Osteoblast (primary cell): ENCODE measurements at places on chromosomes 4 and X. TPM values are rescaled to one million over a fixed set of nuclear protein-coding genes. Genes with fewer than 3 reads are reported as not detected.

DNA sequence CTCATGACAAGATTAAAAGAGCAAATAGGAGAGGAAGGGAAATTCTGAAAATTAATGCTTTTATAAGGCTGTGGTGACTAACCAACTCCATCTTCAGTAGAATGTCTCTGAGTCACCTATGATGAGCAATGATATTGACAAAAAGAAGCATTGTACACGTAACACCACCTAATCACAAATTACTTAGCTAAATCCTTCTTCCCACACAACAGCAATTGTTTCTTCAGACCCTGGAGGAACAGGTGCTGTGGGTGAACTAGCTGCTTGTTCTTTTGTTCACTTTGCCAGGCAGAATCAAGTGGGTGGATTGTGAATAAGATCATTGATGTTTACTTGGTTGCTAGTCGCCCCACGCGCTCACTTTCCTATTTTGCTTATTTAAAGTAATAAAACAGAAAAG, 315.5 kb downstream of the CAMK2D start:
- no peak for DNase-seq

DNA sequence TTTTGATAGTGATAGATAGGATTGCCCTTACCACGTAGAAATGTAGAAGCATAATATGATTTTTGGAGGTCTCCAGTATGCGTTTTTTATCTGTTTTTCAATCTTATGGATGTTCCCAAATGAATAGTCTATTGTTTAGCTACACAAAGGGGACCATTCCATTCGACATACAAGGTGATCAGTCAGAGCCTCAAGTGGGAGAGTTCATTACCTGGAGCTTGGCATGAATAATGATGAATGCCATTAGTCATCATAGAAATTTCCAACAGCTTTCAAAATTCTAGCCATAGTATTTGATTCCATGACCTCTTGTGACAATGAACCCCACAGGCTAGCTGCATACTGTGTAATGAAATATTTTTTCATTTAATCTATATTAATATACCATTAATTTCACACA, 123.6 kb downstream of the PDHA2 start:
- DNase-seq: no peak

DNA sequence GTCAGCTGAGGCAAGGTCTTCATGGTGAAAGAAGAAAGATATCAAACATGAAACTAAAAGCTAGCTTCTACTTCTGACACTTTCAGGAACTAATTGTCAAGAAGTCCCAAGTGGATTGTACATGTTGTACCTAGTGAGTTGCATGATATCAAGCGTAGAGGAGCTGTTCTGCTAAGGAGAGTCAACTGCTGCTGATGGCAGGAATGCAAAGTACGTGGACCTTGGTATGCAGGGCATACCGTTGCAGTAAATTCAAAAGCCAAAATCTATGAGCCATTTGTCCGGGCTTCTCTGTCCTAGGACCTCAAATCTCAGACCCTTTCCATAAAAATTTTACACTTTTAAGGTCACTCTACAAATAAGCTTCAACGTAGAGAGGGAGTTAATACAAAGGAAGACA, 446.2 kb downstream of the KCTD8 start:
- DNase-seq: no peak

DNA sequence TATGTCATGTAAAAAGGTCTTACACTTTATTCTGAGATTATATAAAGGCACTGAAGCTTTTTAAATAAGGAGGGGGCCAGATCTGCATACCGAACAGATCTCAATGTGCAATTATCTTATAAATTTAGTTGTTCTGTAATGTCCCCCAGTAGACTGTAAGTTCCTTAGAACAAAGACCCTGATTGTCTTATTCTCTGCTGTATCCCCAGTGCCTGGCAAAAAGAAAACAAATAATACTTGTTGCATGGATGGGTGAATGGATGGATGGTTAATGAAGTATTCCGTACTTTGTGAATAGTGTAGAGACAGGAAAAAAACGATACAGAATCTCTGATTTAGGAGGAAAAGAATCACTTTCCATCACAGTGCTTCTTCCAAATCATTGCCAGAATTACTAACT, 141.5 kb downstream of the CHM start:
- no peak for DNase-seq

DNA sequence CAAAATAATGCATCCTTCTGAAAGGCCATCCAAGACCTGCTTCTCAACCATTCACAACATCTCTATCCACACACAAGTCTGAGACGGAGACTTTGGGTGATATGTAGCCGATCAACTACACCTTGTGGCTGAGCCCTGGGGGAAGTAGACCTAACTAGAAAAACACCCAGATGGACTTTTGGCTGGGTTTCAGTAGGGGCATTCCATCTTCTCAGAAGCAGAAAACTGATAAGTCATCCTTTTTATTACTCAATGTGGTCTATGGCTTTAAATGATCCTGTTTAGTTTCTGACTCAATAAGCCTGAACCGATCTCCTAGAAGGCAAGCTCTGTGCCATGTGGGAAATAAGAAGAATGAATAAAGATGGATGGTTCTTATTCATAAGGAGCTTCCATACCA, 82.5 kb upstream of the AFF2 start:
- DNase-seq: no peak

DNA sequence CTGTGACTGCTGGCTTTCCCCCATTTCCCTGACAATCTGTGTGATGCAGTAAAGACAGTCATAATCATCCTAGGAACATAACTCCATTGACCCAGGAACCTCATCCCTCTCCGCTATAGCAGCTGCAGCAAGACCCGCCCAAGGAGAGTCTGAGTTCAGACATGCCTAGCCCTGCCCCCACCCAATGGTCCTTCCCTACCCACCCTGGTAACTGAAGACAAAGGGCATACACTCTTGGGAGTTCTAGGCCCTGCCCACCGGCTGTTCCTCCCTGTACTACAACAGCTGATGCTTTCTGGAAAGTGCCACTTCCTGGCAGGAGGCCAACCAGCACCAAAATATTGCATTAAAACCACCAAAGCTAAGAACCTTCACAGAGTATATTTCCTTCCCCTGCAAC, 1035.6 kb downstream of the C4orf33 start:
- DNase-seq: no peak

- no peak for DNase-seq
Observed at GRCh38 chr4:186787536-186787935, 63.9 kb upstream of the FAT1 start.

MPP1 gene
- 14.8 and 17.1 TPM in 2 replicates for total RNA-seq

- DNase-seq: peak; percentile 87
Observed at GRCh38 chrX:8731559-8732395, at the start of gene ANOS1. Gene ANOS1, minus strand, starts transcription at chrX:8732137. Its CDS starts 101 bp downstream, at chrX:8732036.

DNA sequence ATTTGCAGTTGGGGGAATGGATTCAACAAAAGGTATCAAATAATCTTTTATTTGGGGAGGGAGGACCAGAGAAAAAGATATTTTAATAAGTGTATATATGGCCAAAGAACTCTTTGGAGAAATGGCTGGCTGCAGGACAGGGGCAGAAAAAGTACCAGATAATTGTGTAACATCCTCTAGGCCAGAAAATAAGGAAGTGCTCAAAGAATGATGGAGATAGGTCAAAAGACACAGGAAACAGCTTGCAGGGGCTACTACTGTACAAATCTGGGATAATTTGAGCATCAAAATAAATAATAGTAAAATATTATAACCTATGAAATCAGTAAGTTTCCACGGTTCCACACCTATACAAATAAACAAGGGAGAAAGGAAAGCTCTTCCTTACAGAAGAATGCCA, 34.8 kb downstream of the KLHL5 start:
- DNase-seq: no peak

DNA sequence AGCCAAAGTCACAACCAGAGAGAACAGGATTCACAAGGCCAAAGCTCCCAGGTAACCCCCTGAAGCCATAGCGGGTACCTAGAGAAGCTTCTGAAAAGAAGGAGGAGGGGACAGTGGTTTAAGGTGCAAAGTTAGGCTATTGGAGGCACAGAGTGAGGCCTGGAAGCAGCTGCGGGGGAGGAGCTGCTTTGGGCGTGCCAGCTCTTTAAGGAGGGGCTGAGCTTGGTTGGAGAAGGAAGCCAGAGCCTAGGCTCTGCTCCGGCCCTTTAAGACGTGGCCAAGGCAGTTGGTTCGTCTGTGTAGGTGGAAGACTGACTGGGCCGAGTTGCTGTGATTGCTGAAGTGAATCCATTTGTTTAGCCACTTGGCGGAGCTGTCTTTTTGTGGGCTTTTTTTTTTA, 1.5 kb downstream of the KLF8 start:
- no peak for DNase-seq

STK32B gene
- total RNA-seq: 1.1 and 2.7 TPM in 2 replicates

MSANTD1 gene
- 0.59 and 0.72 TPM in 2 replicates for total RNA-seq

ARHGAP10 gene
- total RNA-seq: 31.5 and 32.7 TPM in 2 replicates
